ENCODE measurements at places on chromosomes 3 and 15.

- DNase-seq, result no peak
Observed at GRCh38 chr15:32683906-32684584, 33.8 kb upstream of the GREM1 start.

DNA sequence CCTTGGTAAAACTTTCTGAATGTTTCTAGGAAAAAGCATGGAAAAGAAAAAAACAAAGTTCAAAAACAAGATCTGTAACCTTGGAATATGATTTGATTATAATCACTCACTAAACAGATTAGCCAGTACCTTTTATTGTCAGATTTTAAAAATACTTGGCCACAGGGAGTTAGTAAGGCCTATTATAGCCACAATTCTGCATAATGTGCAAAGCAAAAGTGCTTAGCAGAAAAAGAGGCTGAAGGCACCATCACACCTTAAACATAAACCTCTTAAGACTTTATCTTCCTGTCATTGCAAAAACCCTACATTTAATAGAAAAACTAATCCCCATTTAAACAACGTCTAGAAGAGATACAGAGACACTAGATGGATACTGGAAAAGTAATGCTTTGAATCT lies 41.8 kb downstream of the CHSY1 start:
- DNase-seq, result no peak

DNA sequence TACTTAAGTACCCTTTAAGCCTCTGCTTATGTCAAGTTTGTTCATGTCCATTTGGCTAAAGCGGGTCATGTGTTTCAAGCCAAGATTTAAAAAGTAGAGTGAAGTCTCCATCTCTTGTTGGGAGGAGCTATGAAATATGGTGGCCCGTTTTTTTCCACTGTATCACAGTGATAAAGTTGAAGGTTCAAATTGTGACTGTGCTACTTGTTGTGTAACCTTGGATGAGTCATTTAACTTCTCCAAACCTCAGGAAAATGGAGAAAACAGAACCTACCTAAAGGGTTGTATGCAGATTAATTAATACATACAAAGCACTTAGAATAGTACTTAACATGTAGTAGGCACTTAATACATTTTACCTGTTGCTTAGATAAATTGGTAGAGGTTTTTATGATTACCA lies 43.4 kb downstream of the SNAPC5 start:
- DNase-seq, result no peak

DNA sequence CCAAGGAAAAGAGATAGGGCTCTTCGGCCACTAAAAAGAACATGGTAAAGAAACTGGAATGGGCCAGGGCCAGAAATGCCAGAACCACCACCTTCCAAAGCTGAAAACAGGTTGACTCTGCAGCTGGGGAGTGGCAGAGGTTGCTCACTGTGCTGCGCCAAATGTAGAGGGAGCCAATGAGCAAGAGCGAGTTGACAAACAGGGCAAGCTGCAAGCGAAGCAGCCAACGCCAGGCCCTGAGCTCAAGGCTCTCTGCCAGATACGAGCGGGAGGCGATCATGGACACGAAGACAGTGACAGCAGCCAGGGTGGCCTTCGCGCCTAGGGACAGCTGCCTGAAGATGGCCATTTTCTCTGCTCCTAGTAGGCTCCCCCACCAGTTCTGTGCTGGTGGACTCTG lies 3.1 kb downstream of the GLB1 start:
- no peak for DNase-seq

GRCh38 chr15:59994526-59994887 lies 9.6 kb upstream of the FOXB1 start:
- no peak for DNase-seq

DNA sequence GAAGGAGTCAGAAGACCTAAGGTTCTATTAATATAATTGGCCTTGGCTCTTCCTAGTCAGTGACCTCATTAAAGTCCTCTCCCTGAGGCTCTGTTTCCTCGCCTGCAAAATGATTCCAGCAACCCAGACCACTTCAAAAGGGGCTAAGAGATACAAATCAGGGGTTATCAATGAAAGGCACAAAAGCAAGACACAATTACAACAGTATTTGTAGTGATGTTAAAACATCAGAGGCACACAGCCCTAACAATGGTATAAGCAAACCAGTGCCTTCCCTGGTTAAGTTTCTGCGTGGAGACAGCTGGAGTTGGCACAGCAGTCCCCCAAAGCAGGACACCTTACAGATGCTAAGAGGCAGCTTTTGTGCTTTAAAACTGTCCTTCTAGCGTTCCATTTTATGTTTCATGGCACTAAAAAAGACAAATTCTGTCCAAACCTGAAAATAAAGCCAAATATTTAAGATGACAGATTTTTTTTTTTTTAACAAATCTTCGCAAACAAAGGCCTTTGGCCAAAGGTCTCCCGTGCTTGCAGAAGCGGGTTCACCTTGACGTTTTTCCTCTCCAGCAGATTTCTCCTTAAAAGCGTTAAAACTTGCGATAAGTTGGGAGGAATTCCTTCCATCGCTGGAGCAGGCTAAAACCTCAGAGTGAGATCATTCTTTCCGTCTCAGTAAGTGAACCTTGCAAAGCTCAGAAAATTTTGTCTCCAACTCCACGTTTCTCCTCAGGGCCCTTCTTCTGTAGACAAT lies 999 bp downstream of the ZNF280D start:
- no peak for DNase-seq

GRCh38 chr3:14885307-14885706 lies 62.1 kb upstream of the NR2C2 start:
- peak; percentile 36 for DNase-seq

DNA sequence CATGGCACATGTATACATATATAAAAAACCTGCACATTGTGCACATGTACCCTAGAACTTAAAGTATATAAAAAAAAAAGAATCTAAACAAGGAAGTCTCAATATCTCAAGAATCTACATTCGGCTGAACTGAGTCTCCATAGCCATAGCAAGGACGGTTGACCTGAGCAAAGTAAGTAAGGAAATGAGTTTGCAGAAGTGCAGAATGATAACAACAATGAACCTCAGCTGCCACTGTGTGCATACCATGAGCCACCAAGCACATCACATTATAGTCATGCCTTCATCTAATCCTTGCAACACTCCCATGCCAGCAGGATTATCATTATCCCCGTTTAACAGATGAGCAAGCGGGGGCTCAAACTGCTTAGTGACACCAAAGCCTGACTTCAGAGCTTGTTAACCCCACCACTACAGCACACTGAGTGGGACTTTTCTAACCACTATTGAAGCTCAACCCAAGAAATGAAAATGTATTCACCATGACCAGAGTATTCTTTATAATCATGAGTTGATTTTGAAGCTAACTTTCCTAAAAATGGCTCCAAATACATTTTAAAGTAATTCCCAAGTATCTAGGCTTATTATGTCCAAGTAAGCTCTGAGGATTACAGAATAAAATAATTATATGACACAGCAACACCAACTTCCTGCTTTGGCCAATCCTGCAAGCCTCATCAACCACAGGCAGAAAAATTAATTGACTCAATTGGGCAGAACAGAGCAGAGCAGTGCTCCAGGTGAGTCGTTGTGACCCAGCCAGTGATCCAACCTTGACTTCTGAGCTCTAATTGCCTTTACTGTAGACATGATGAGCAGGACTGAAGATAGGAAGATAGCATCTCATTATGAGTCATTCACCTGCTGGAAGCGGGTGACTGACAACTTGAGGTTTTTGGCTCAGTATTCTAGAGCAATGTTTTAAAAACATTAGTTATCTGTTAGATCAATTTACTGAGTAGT lies 47.3 kb upstream of the IL12A start:
- DNase-seq, result no peak

Data from CD8-positive, alpha-beta T cell (primary cell).